ENCODE measurements at places on chromosomes 1 and 21.

GRCh38 chr1:154222918-154223317 is 2.2 kb downstream of the UBAP2L start:
- no peak for DNase-seq
- no peak overlapping the region for H3K4me3 ChIP-seq
- peaks cover 2% of the 10 kb centered on the region for H3K36me3 ChIP-seq
- no peaks in the 10 kb centered on the region for H3K4me1 ChIP-seq

DNA sequence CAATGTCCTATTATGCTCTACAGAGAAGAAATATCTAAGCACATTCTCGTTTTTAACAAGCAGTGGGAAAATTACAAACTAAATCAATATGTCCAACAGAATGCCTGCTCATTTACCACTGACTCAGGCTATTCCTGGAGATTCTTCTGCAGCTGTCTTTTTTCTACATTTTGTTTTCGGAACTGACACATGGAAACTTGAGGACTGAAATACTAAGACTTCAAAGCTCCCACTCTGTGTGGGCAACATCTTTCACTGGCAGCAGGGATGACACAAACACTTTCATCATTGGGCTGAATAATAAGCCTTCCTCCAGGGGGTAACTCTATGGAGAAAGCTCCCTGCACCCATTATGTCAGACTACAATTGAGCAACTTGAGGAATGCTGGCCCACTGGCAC is 175.5 kb upstream of the NCAM2 start:
- no peaks in the 10 kb centered on the region for H3K4me1 ChIP-seq
- H3K27ac ChIP-seq: no peak overlapping the region
- no peak overlapping the region for H3K4me3 ChIP-seq
- no peak for DNase-seq

DNA sequence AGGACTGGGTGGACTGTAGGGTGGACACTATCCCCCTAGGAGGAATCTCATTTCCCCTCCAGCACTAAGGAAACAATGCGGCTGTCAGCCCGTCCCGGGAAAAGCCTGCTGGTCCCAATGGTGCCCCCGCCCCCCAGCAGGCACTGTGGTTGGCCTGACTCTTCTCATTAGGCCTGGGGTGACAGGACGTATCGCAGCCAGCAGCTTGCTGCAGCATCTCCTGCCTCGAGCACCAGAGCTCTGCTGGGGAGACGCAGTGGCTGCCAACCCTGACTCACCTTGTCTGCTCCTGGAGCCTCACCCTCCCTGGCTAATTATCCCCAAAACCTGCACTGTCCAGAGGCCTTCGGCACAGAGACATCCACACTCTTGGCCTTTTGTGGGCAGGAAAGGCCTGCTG is 115.1 kb upstream of the GJB5 start:
- H3K27ac ChIP-seq: no peak overlapping the region
- no peaks in the 10 kb centered on the region for H3K4me1 ChIP-seq
- DNase-seq: no peak
- no peaks in the 10 kb centered on the region for H3K27me3 ChIP-seq

DNA sequence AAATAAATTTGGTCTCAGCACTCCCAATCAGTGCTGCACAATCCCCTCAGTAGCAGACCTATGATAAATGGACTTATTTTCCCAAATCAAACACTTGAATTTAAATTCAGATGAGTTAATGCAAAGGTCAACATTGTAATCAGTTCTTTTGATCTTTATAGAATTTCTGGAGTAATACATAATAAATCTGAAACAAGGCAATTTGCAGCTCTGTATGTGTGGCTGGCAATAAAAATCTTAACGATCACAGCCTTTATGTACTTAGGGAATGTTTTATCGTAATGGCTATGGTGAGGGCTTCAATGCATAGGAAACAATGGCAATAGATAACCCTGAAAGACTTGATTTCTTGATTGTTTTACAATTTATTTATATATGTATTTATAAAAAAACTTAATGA is 91.4 kb downstream of the GPATCH2 start:
- no peak for DNase-seq
- no peaks in the 10 kb centered on the region for H3K4me1 ChIP-seq
- H3K27me3 ChIP-seq: no peaks in the 10 kb centered on the region
- no peaks in the 10 kb centered on the region for H3K36me3 ChIP-seq
- no peak overlapping the region for H3K27ac ChIP-seq

DNA sequence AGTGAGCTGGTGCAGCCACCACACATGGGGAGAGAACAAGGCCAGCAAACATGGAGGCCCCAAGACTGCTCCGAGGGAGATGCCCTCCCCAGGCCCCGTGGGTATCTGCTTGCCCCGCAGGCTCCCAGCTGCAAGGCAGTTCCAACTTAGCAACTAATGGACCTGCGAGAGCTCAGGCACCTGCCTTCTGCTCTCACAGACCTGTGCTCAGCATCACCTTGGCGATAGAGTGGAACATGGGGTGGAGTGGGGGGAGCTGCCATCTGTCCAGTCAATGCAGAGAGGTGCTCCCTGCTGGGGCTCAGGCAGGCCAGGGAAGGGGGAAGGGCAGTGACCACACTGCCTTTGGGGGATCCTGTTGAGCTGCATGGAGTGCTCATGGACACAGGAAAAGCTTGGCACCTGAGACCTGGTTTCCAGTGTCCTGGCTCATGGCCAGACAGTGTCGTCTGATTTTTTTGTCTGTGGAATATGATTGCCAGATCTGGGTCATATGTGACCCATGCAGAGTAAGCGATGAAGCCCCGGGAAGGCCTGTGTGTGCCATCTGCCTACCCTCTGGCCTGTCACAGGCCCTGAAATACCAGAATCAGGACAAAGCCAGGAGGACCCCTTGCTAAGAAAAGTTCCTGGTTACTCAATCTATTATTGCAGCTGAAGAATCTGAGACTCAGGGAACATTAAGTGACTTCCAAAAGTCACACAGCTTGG is 39.9 kb upstream of the TENT5C start:
- no peaks in the 10 kb centered on the region for H3K27me3 ChIP-seq
- H3K36me3 ChIP-seq: no peaks in the 10 kb centered on the region
- H3K27ac ChIP-seq: no peak overlapping the region
- DNase-seq: no peak
- no peaks in the 10 kb centered on the region for H3K4me1 ChIP-seq
- H3K4me3 ChIP-seq: no peak overlapping the region

- no peak overlapping the region for H3K27ac ChIP-seq
- no peaks in the 10 kb centered on the region for H3K27me3 ChIP-seq
- H3K4me1 ChIP-seq: no peaks in the 10 kb centered on the region
- no peak overlapping the region for H3K4me3 ChIP-seq
Observed at GRCh38 chr1:94265011-94265422, 27.6 kb upstream of the ARHGAP29 start.

- no peaks in the 10 kb centered on the region for H3K36me3 ChIP-seq
- no peak for DNase-seq
- H3K27me3 ChIP-seq: no peaks in the 10 kb centered on the region
- no peaks in the 10 kb centered on the region for H3K4me1 ChIP-seq
- H3K4me3 ChIP-seq: no peak overlapping the region
Observed at GRCh38 chr1:6342056-6342455, 51.5 kb downstream of the ACOT7 start.

GRCh38 chr21:38669186-38669585 is 136.5 kb upstream of the ETS2 start:
- H3K27ac ChIP-seq: no peak overlapping the region
- no peaks in the 10 kb centered on the region for H3K36me3 ChIP-seq
- no peak overlapping the region for H3K4me3 ChIP-seq
- H3K27me3 ChIP-seq: peaks cover 8% of the 10 kb centered on the region
- H3K4me1 ChIP-seq: peaks cover 4% of the 10 kb centered on the region
- DNase-seq: no peak

- DNase-seq: no peak
- H3K36me3 ChIP-seq: no peaks in the 10 kb centered on the region
- no peaks in the 10 kb centered on the region for H3K27me3 ChIP-seq
- no peaks in the 10 kb centered on the region for H3K4me1 ChIP-seq
Observed at GRCh38 chr1:208173749-208174148, 70.4 kb downstream of the PLXNA2 start.

- H3K27ac ChIP-seq: no peak overlapping the region
- H3K36me3 ChIP-seq: no peaks in the 10 kb centered on the region
- no peak for DNase-seq
- H3K27me3 ChIP-seq: no peaks in the 10 kb centered on the region
- no peak overlapping the region for H3K4me3 ChIP-seq
- no peaks in the 10 kb centered on the region for H3K4me1 ChIP-seq
Observed at GRCh38 chr1:99749504-99750347, 16.7 kb downstream of the FRRS1 start.

DNA sequence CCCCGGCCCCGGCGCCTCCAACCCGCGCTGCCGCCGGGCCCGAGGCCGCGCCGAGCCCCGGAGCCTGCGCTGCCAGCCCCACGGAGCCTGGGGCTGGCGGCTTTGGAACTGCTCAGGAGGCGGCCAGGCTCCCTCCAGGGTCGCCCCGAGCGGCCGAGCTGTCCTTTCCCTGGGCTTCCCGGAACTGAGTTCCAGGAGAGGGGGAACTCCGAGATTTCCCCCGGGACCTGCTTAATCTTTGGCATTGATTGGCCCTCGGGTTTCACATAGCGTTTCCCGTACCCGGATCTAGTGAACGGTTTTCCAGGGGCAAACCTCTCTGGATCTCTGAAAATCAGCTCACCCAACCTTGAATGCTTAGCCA is 504 bp downstream of the H6PD start:
- peak overlapping the region; percentile 90 for H3K27ac ChIP-seq
- no peak for DNase-seq
- no peaks in the 10 kb centered on the region for H3K36me3 ChIP-seq
- H3K4me1 ChIP-seq: peaks cover 60% of the 10 kb centered on the region
- no peaks in the 10 kb centered on the region for H3K27me3 ChIP-seq

GRCh38 chr1:62530516-62531154 is 66.7 kb upstream of the ANGPTL3 start:
- no peak overlapping the region for H3K4me3 ChIP-seq
- H3K36me3 ChIP-seq: peaks cover 34% of the 10 kb centered on the region
- H3K4me1 ChIP-seq: no peaks in the 10 kb centered on the region

- H3K27ac ChIP-seq: no peak overlapping the region
- H3K4me1 ChIP-seq: peaks cover 51% of the 10 kb centered on the region
- H3K4me3 ChIP-seq: no peak overlapping the region
- H3K27me3 ChIP-seq: no peaks in the 10 kb centered on the region
Observed at GRCh38 chr1:52706136-52706670, 8.1 kb upstream of the COA7 start.

GRCh38 chr1:180821970-180822369 is 90.7 kb upstream of the KIAA1614 start:
- H3K36me3 ChIP-seq: no peaks in the 10 kb centered on the region
- H3K4me1 ChIP-seq: no peaks in the 10 kb centered on the region
- H3K27me3 ChIP-seq: no peaks in the 10 kb centered on the region
- no peak for DNase-seq

- no peaks in the 10 kb centered on the region for H3K27me3 ChIP-seq
- peaks cover 52% of the 10 kb centered on the region for H3K4me1 ChIP-seq
- H3K36me3 ChIP-seq: peaks cover 8% of the 10 kb centered on the region
- no peak overlapping the region for H3K4me3 ChIP-seq
- no peak for DNase-seq
Observed at GRCh38 chr1:16141573-16142336, 14.1 kb downstream of the EPHA2 start.

DNA sequence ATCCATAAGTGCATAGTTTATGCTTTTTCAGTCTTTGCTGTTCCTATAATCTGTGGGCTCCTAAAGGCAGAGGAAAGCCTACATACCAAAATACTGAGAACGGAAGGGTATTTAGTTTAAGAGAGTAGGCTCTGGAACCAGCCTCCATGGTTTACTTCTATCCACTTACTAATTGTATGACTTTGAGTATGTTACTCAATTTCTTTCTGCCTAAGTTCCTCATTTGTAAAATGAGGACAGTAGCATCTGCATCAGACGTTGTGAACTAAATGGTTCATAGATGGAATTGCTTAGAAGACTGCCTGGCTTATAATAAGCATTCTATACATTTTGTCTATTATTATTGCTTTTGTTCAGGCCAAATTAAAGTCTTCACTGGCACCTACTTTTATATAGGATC is 111.0 kb downstream of the NTNG1 start:
- H3K27me3 ChIP-seq: no peaks in the 10 kb centered on the region
- H3K4me3 ChIP-seq: no peak overlapping the region
- no peak for DNase-seq
- no peaks in the 10 kb centered on the region for H3K4me1 ChIP-seq

GRCh38 chr1:46539972-46540371 is 11.5 kb downstream of the KNCN start:
- no peaks in the 10 kb centered on the region for H3K4me1 ChIP-seq
- H3K27me3 ChIP-seq: peaks cover 17% of the 10 kb centered on the region
- no peaks in the 10 kb centered on the region for H3K36me3 ChIP-seq
- H3K27ac ChIP-seq: no peak overlapping the region
- no peak overlapping the region for H3K4me3 ChIP-seq

- H3K27me3 ChIP-seq: no peaks in the 10 kb centered on the region
- H3K4me1 ChIP-seq: no peaks in the 10 kb centered on the region
- DNase-seq: no peak
- no peak overlapping the region for H3K4me3 ChIP-seq
- H3K36me3 ChIP-seq: no peaks in the 10 kb centered on the region
Observed at GRCh38 chr1:234371414-234371813, 1.8 kb upstream of the COA6 start.

- no peak overlapping the region for H3K27ac ChIP-seq
- DNase-seq: no peak
- H3K36me3 ChIP-seq: no peaks in the 10 kb centered on the region
- no peaks in the 10 kb centered on the region for H3K27me3 ChIP-seq
Observed at GRCh38 chr1:226497991-226498639, 50.4 kb upstream of the STUM start.

DNA sequence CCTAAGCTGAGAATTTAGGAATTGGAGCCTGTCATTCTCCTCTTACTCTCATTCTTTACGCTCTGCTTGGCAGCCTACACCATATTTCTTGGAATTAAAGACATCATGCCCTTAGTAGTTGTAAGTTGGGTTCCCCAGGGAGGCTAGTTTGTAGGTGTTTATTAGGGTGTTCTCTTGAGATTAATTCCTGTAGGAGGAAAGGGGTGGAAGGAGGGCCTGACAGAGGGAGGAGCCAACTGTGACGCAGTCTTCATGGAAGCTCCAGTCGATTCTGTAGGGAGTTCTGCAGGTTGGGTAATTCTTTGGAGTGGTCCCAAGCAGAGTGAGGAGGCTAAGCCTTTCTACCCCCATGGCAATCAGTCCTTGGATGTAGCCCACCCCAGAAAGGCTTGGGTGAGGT is 111.4 kb downstream of the HHAT start:
- no peaks in the 10 kb centered on the region for H3K36me3 ChIP-seq
- DNase-seq: no peak
- no peak overlapping the region for H3K27ac ChIP-seq
- H3K4me1 ChIP-seq: no peaks in the 10 kb centered on the region
- H3K4me3 ChIP-seq: no peak overlapping the region
- no peaks in the 10 kb centered on the region for H3K27me3 ChIP-seq

- no peak for DNase-seq
- no peaks in the 10 kb centered on the region for H3K27me3 ChIP-seq
- no peaks in the 10 kb centered on the region for H3K36me3 ChIP-seq
- peak overlapping the region; percentile 3 for H3K27ac ChIP-seq
Observed at GRCh38 chr1:28163496-28164161, 12.9 kb downstream of the PTAFR start.

DNA sequence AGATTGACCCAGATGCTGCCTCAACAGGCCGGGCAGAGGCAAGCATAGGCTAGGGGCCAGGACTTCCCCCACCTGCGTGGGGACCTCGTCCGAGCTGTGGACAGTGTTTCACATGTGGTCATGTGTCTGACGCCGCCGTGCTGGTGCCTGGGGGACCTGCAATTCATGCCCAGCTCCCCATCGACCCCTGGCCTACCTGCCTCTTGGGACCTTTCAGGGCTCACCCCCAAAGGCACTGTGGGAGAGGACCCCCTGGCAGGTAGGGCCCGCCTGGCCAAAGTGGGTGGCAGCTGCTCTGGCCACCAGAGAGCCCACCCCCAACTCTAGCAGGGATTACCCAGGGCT is 4.4 kb downstream of the TMEM201 start:
- no peak for DNase-seq
- H3K27ac ChIP-seq: peak overlapping the region; percentile 38
- H3K4me1 ChIP-seq: no peaks in the 10 kb centered on the region

All from sigmoid colon (tissue), 7 donors.